ENCODE measurements at places on chromosomes 1 and 21.
A peak's percentile ranks its signal among the peaks of the same experiment; 100 is the strongest.

- no peak for DNase-seq
These were observed 890 bp downstream of the GJC2 start for GRCh38 chr1:228150461-228151179.

GRCh38 chr1:38716229-38716628 is 143.3 kb downstream of the RRAGC start:
- DNase-seq = no peak

GRCh38 chr1:54356680-54357147 is 49.5 kb downstream of the SSBP3 start:
- DNase-seq = no peak

- DNase-seq = no peak
These were observed 51.7 kb downstream of the ITPKB start for GRCh38 chr1:226687426-226687825.

DNA sequence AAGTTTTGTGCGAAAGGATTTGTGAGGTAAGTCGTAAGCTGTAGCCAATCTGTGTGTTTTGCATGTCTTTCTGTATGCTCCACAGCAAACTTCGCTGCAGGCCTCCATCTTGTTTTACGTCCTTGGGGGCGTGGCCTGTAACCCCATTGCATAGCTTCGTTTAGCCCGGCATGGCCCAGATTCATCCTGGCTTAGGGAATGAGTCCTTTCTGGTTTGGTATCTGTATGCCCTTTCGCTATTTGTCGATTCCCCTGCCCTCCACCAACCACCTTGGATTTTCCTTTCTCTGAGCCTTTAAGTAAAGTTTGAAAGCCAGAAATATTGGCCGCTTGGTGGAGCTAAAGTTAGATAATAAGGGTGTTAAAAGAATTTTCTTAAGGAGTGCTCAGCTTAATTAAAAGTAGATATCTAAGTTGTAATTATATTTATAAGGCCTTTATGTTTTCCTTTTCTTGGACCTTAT is 1.1 kb downstream of the THEM4 start:
- DNase-seq = no peak

DNA sequence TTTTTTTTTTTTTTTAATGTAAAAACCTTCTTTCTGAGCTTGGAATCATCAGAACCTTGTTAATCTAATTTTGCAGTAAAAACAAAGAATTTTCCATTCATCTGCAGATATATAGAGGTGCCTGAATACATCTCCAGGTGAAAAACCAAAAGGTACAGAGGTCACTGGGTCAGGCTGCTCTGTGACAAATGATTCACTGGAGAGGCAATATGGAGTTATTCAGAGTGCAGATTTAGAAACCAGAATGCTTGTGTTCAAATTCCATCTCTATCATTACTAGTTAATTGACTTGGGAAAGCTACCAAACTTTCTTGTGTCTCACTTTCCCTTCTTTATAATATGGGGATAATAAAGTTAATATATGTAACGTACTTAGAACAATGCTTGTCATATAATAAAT is 51.5 kb upstream of the C1orf53 start:
- DNase-seq = no peak

DNA sequence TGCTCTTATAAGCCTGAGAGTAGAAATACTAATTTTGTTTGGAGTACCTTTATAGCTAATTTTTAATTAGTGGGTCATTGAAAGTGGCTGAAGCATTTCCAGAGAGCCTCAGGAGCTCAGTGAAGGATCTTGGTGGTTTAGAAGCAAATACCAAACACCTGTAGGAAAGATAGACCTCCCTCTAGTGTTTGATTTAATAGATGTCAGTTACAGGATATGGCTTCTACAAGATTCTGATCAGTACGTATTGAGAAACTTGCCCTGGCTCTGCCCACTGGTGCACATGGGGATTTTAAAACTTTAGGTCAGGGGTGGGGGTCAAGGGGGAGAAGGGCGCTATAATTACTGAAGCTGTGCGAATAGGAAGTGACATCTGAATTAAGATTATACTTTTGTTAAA is 122.2 kb downstream of the POU2F1 start:
- no peak for DNase-seq

- no peak for DNase-seq
These were observed 88.8 kb downstream of the MAST2 start for GRCh38 chr1:45892068-45892785.

DNA sequence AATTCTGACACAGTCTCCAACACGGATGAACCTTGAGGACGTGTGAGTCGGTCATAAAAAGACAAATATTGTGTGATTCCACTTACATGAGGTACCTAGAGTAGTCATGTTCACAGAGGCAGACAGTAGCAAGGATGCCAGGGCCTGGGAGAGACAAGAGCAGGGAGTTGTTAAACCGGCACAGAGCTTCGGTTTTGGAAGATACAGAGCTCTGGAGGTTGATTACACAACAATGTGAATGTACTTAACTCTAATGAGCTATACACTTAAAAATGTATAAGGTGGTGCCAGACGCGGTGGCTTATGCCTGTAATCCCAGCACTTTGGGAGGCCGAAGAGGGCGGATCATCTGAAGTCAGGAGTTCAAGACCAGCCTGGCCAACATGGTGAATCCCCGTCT is 37.8 kb upstream of the NEK2 start:
- DNase-seq = no peak

DNA sequence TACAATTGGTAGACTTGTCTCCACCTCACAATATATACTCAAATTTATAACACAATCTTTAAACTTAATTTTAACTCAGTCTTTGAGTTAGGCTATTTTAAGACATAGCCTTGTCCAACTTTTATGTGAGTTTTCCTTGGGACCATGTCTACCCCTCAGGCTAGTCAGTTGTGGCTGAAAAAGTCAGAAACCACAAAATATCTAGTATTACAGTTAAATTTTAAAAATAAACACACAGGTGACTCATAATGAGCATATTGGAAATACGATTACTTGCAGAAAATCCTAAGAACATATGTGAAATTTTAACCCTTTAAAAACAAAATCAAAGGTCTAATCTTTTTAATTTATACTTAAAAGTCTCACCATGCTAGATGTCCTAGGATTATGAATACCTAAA is 4.8 kb upstream of the ASB17 start:
- no peak for DNase-seq

- DNase-seq = no peak
These were observed 60.4 kb upstream of the C1orf53 start for GRCh38 chr1:197841883-197842553.

DNA sequence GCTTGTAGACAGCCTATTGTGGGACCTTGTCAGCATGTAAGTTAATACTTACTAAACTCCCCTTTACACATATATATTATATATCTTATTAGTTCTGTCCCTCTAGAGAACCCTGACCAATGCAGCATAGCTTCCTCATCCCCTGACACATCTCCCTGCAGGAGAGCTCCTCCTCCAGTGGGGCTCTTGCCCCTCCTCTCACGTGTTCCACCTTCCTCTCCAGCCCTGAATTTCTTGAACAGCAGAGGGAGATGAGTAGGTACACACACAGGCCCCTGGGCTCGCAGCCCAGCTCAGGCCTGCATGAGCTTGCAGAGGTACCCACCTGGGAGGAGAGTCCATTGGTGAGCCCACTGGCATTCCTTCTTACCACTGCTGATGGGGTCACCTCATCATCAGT is 27.3 kb upstream of the GOLT1A start:
- no peak for DNase-seq

DNA sequence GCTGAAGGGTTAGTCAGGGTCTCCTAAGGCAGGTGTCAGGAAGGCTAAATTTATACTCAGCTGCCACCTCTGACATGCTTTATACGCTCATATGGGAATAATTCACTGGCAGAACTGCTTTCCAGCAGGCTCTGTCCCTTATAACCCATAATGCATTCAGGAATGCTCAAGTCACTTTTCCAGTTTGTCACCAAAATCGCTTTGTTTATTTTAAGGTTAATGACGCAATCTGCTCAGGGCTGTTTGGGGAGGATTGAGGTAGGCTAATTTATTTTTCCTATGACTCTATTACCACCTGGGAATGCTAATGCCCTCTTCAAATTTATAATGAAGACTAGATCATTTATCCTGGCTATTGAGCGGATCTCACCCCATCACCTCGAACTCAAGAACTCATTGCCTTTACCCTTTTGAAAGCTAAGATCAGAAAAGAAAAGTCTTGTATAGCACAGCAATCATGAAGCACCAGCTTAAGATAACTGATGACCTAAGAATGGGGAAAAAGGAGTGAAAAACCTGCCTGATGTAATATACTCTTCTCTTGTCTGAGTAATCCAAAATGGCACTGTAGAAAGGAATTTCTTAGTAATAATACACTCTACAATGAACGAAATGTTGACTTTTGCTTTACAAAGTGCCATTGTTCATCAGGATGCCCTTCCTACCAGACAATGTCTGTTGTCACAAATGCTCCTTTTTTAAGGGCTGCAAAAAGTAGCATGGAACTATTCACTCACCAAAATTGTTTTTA is 97.9 kb upstream of the EXO1 start:
- no peak for DNase-seq

DNA sequence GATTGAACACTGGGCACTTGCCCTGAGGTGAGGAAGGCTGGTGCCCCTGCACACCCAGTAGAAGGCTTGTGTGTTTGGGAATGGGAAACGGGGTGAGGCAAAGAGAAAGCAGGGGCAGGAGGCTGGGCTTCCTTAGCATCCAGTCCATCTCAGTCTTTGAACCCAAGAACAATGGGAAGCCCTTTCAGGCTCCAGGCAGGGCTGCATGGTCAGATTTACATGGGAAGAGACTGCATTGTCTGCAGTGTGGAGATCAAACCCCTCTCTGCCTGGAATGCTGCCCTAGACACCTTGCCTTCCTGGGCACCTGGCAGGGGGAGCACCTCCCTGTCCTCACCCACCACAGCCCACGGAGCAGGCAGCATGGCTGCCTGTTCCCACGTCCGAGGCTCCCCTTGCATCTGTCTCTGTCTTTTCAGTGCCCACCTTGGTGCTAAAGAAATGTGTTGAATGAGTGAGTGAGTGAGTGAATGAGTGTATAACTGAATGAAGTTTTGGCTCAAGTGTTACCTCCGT is 268.5 kb downstream of the GRIK3 start:
- no peak for DNase-seq

DNA sequence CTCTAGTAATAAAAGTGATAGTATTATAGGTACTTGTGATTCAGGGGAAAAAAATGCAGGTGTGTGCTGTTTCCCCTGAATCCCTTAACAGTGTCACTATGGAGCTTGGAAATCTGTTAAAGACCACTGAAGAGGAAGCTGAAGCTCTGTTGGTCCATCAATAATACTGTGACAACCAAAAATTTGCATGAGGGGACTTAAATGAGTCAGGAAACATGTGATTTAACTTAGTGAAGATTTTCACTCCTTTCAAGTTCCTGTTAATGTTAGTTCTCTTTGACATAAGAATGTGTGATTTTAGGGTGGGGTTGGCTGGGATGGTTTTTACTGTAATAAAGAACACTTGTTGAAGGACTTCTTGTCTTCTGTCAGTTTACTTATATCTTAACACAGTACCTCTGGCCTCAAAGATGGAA is 32.0 kb downstream of the VANGL2 start:
- no peak for DNase-seq

GRCh38 chr1:247357781-247358211 is 26.1 kb upstream of the ZNF496 start:
- DNase-seq = no peak

GRCh38 chr1:153250166-153250565 is 9.3 kb upstream of the LORICRIN start:
- DNase-seq = no peak

GRCh38 chr21:44927259-44927586 is 6.5 kb upstream of the ITGB2 start:
- DNase-seq = no peak

DNA sequence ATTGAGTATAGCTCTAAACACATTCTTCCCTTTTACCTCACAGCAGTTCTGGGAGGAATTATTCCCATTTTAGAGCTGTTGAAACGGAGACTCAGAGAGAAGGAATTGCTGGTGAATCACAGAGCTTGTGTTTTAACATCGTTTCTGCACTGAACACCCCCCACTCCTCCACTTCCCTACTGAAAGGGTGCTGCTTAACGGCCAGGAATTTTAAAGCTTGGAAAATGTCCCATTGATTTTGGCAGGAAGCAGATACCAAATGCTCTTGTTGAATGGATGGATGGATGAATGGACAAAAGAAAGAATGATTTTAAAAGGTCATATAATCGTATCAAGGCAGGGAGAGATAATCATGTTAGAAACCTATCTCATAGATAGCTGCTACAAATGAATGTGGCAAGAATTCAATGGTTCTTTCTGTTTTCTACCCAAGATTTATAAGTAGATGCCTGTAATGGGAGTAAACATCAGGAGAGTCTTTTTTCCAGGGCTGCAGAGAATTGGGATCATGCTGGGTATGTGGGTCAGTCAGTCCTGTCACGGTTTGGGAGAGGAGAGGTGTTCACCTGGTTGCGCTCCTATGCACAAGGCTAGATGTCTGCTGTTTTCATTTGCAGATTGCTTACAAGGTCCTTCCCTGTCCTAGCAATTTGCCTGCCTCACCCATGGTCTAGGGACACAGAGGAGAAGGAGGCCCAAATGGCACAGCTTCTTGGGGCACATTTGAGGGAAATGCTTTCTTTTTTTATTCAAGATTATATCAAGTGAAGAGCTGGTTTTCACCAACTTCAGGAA is 19.0 kb downstream of the FAM163A start:
- no peak for DNase-seq

DNA sequence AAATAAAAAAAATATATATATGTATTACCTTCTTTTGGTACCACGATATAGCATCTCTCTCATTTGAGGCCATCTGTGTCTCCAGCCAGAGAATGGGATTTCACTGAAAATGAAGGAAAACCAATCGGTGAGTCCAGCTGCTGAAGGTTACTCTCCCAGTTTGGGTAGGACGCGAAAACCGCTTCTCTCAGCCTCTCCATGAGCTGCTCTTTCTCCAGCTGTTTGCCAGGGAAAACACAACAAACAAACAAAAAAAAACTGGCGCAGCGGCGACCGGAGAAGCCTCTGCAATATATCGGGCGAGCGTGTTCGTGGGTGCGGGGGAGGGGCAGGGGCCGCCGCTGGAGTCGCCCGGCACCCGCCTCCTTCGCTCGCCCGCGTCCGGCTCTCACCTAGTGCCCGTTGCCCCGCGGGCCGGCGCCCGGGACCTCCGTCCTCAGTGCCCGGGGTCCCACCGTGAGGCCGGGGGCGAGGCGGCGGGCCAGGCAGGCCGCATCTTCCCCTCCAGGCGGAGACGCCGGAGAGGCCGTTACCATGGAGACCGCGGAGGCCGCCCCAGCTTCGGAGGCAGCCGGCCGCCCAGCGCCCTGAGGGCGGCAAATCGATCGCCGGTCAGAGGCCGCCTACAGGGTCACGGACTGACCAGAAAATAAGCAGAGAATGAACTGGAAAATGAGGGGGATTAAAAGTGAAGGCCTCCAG is 504 bp downstream of the PHTF1 start:
- peak; percentile 4 for DNase-seq

DNA sequence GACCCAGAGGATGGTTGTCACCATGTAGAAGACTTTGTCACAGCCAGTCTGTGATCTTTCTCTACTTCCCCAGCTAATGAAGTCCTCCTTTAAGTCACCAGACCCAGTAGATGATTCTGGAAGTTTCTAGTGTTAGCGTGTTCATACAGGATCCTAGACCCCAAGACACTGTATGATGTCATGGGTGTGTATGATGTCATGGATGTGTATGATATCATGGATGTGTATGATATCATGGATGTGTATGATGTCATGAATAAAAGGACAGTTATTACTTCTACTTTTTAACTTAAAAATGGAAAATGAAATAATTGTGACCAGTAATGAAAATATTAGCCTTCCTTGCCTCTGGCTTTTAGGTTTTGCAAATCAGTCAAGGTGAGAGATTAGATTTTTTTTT is 260.0 kb downstream of the FMN2 start:
- DNase-seq = no peak
